M059J (cell line): ENCODE measurements at places on chromosomes 1 and 21.
A peak's percentile ranks its signal among the peaks of the same experiment; 100 is the strongest.

- peak; percentile 57 for DNase-seq
These were observed 157.6 kb downstream of the PGBD5 start for GRCh38 chr1:230268371-230269170.

DNA sequence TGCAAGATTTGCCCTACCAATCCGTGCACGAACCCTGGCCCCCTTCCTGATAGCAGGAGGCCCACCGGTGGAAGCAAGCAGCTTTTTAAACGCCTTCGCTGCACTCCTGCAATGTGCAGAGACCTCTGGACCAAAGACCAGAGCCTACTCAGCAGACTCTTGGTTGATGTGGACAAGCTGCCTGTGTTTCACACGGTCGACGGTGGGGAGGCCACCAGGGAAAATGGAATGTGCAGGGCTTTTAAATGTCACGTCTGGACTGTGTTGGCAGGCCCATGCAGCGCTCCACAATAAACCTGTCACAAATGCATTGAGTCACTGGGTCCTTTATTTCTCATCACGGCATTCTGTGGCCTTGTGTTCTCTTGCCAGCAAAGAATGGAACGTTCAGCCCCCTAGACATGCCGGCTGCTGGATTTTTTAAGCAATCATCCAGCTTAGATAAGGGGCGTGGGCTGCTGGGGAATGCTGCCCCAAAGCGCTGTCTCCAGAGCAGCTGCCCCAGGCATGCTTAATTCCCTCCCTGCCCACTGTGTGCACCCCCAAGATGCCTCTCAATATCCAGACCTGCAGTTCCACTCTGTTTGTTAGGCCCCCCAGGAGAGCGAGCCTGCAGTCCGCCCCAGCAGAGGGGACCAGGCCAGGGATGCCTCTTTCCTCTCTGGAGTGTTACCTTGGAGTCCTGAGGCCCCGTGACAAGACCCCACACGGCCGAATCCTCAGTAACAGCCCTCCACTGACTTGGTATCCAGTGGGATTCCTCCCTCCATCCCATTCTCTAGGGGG lies 71.3 kb downstream of the ATP5PO start:
- peak; percentile 67 for DNase-seq

DNA sequence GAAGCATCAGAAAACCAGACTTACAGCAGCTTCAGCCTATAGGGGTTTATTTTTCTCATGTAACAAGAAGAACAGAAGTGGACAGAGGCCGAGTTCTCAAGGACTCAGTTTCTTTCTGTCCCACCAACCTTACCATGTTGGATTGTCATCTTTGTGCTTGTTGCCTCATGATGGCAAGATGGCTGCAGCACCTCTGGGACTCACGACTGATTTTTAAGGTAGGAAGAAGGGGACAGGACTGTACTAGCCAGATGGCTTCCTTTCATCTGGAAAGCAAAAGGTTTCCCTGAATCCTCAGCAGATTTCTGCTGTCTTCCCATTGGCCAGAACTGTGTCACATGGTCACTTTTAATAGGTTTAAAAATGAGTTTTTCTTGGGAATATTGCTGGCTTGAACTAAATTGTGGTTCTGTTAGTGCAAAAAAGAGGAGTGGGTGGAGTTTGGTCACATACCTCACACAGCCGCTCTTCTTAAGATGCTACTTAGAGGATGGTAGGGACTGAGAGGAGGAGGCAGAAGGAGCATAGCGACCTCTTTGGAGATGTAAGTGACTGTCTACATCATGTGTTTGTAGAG lies 48.1 kb upstream of the ENAH start:
- peak; percentile 38 for DNase-seq

GRCh38 chr1:182441719-182442118 lies 8.2 kb upstream of the RGSL1 start:
- no peak for DNase-seq

DNA sequence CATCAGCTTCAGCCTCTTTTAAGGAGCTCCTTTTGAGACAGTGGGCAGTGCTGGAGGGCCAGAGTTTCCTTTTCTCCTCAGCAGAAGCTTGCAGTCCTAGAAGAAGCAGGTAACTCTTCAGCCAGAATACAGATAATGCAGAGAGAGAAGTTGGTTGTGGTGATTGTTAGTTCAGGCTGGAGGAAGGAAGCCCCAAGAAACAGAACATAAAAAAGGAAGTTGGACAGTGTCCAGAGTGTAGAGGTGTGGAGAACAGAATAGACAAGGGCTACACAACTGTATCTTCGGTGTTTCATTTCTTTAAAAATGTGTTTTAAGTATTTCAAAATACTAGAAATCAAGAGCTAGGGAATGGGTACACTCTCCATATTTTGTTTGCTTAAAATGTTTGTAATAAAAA lies 6.4 kb upstream of the TACSTD2 start:
- peak; percentile 32 for DNase-seq

GRCh38 chr1:101002551-101002950 lies 23.0 kb downstream of the DPH5 start:
- DNase-seq, result peak; percentile 88

DNA sequence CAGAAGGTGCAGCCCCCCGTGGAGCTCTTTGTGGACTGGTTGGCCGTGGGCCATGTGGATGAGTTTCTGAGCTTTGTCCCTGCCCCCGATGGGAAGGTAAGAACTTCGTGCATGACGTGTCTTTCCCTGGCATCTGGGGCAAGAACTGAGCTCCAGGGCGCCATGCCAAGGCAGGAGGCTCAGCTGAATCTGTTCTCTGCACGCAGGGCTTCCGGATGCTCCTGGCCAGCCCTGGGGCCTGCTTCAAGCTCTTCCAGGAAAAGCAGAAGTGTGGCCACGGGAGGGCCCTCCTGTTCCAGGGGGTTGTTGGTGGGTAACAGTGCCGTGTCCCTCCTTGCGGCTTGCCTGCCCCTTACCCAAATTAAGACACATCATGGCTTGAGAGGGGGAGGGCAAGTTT lies 27.7 kb downstream of the PADI3 start:
- DNase-seq, result peak; percentile 98

DNA sequence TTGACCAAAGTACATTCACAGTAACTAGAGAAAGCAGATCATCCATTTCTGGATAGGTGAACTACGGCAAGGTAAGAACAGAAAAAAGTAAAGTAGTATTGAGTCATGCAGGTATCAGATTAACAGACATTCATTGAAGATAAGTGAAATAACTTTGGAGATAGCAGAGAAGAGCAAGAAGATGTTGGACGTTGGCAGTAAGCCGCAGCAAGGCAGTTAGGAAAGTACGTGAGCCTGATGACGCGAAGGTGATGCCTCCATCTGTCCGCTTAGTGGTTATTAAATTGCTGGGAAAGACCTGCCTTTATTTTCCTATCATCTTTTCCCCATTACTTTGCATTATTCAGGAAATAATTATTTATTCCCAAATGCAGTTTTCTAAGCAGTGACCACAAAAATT lies 24.9 kb upstream of the KIAA1614 start:
- no peak for DNase-seq

DNA sequence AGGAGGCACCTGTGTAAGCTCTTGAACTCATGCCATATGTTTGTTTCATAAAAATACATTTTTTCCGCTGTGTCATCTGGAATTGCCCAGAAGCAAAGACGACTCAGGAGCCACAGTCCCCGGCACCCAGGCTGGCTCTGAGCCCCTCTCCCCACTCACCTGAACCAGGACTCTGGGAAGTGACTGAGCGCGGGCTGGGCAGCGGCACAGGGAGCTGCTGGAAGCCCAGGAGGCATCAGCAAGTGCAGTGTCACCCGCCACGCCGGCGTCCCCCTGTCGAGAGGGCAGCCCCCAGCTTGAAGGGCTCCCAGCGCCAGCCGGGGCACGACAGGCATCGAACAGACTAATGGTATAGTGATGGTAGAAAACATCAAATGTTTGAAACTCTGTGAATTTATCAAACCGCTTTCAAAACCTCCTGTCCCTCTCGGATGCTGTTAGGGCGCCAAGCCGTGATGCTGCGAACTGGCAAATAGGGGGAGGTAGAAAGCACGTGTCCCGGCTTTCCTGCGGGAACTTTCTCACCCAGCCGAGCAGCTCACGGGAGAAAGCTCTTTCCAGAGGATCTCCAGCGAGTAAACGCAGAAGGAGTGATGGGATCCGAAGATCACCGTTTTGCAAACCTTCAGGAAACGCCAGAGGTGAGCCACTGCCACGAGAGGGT lies 57.8 kb upstream of the COL18A1 start:
- no peak for DNase-seq

DNA sequence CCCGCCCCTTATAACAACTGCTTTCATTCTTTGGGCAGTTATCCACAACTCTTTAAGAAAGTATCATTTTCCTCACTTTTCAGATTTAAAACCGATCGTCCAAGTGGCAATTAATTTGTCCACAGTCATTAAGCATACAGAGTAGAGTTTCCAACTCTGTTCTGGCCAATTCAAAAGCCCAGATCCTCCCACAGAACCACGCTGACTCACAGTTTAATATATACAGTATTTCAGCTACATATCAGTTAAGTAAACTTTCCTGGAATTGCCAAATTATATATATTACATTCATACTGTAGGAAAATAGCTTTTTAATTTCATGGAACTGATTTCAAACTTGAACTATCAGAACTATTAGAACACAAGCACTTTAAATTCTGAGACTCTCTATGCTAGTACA lies 163.8 kb upstream of the ESRRG start:
- no peak for DNase-seq

- no peak for DNase-seq
These were observed 226.6 kb downstream of the PRDM2 start for GRCh38 chr1:13926556-13926955.

GRCh38 chr1:219973213-219973612 lies 44.9 kb upstream of the SLC30A10 start:
- DNase-seq, result no peak

DNA sequence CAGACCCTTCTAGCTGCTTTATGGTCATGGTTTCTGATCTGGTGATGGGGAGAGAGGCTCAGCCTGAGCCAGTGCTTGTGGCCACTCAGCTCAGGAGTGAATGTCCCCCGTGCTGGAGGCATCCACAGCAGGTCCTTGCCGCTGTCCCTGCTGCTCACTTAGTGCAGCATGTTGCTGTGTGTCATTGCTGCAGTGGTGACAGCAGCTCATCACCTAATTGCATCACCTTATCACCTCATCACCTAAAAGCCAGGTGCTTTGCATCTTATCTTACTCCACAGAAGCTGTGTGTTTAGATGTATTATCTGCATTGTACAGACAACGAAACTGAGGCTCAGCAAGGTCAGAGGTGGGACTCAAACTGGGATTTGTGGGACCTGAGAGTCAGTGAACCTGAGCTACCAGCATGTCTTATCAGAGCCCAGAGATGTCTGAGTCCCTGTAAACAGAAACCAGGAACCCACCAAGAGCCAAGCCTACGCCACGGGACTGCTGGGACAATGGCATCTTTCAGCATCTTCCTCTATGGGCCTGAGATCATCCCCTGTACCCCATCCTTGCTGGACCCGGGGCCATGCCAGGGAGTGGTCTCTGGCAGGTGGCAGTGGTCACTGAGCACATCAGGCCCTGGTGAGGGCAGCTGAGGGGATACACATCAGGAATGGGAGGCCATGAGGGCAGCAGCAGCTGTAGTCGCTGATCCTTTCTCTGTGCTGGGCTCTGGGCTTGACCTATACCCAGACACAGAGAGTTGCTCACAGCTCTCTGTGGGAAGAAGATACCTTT lies 6.5 kb downstream of the PODN start:
- no peak for DNase-seq

- peak; percentile 45 for DNase-seq
These were observed 618 bp upstream of the SERTAD4 start for GRCh38 chr1:210231846-210232510.

DNA sequence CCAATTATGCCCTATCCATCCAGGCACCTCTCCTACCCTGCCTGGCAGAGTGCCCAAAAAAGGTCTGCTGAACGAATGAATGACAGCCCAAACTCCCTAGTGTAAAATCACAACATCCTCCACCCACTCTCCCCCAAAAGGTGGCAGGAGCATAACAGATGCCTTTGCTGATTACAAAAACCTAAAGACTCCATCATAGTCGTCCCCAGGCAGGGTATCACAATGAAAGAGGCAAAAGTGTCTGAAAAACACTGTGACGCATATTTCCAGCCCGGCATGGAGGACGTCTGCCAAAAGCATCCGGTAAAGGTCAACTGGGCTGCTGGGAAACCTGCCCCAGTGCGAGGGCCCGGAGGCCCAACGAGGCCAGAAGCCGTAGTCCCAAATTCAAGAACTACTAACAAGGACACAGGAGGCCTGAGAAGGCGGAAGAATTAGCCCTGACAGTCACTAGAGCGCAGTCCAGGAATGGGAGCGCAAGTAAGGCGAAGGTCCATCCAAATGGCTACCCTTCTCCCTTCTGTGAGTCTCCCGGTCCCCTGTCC lies 576 bp downstream of the SMIM12 start:
- peak; percentile 51 for DNase-seq

DNA sequence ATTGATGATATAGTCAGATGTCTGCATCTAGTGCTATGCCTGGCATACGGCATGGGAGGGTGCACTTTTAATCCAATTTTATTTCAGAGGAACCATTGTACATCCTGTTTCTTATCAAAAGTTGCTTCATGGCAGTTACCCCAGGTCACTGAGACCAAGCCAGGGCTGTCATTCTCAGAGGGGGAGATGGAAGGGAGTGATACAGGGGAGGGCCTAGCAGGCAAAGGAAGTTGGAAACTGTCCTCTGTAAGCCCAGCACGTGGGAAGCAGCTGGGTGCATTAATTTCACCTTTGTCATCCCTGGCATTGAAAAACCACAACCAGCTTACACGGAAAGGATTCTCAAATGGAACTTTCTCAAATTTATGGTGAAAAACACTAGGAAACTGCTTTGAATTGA lies 458.7 kb upstream of the ADAMTS5 start:
- DNase-seq, result peak; percentile 89

DNA sequence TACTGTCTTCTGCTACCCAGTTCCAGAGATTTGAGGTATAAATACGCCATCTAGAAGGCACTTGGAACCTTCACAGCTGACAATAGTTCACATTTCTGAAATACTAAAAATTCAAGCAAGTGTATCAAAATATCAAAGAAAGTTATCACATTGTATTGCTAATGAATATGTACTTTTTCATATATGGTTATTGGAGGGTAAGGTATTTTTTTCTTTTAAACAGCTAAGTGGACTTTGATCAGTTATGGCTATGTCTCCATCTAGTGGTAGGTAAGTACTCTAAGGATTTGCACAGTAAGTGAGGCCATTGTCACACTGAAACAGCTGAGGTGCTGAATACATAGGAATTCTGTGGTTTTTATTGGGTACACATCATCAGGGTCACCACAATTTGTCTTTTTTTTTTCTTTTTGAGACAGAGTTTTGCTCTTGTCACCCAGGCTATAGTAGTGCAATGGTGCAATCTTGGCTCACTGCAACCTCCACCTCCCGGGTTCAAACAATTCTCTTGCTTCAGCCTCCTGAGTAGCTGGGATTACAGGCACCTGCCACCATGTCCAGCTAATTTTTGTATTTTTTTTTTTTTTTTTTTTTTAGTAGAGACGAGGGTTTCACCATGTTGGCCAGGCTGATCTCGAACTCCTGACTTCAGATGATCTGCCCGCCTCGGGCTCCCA lies 49.1 kb upstream of the CR2 start:
- DNase-seq, result peak; percentile 79

- no peak for DNase-seq
These were observed 113.2 kb downstream of the TOMM20 start for GRCh38 chr1:235015291-235015985.
